ENCODE measurements at places on chromosomes 4 and X.
A peak's percentile ranks its signal among the peaks of the same experiment; 100 is the strongest.

DNA sequence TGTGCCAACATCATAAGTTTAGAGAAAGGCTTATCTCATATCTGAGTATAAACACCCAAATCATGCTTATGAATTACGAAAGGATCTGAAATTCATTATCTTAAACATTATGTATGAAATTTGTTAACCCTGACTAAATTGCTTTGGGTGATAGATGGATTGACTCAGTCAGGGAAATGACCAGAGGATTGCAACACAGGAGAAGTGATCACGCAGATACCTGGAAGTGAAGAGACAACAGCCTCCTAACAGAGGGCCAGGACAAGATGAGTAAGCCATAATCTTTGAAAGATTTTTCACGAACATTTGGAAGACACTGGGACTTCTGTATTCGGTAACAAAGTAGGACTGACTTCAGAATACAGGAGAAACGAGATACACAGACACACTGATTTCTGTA, 363.4 kb downstream of the DMD start:
- no peak for DNase-seq

DNA sequence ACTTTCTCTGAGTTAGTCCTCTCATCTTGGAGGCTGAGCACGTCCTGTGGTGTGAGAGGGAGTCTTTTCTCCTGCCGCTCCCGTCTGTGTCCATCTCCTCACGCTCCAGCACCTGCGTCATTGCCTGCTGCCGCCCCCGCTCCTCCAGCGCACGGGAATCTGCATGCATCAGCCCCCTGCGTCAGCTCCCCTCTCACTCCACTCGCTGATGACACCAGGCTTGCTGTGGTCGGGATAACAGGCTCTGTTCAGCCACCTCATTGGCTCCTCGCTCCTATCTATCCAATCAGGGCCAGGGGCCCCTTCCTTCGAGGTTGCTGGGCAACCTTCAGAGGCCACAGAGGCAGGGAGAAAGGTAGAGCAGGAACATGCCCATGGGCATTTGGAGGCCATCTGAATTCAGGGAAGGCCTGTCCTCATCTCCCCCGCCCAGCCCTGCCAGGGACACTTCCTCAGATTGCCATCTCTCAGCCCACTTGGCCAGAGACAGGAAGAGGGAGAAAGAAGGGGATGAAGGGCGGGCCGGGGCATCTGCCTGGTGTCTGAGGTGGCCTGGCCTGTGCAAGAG, 9.3 kb downstream of the ZNF185 start:
- DNase-seq, result no peak

GRCh38 chrX:109785053-109785452, 52.0 kb upstream of the ACSL4 start:
- DNase-seq, result no peak

DNA sequence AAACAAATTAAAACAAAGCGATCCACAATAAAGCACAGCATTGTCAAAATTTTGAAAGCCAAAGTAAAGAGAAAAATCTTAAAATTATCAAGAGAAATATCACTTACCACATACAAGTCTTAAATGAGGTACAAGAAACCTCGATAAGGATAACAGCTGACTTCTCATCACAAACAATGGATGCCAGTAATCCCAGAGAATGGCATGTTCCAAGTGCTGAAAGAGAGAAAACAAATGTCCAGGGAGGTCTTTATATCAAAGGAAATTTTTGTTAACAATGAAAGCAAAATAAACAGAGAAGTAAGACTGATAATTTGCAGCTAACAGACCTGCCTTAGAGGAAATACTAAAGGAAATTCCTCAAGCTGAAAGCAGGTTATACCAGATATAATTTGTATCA, 460.4 kb upstream of the HS3ST1 start:
- DNase-seq, result no peak

DNA sequence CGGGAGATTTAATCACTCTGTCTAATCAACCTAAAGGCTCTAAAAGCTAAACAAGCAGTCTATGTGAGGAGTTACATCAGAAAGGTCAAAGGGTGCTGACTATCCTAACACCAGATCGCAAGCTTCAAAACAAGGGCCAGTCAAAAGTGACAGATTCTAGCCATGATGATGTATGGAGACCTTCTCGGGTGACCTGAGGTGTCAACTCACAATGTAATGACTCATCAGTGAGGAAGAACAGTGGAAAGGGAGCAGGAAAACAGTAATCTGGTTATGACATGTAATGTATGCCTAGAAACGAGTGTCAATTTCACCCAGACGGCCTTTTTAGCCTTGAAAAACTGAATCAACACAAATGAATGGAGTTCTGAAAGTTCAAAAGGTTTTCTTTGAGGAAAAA, 375.3 kb downstream of the IDS start:
- no peak for DNase-seq

DNA sequence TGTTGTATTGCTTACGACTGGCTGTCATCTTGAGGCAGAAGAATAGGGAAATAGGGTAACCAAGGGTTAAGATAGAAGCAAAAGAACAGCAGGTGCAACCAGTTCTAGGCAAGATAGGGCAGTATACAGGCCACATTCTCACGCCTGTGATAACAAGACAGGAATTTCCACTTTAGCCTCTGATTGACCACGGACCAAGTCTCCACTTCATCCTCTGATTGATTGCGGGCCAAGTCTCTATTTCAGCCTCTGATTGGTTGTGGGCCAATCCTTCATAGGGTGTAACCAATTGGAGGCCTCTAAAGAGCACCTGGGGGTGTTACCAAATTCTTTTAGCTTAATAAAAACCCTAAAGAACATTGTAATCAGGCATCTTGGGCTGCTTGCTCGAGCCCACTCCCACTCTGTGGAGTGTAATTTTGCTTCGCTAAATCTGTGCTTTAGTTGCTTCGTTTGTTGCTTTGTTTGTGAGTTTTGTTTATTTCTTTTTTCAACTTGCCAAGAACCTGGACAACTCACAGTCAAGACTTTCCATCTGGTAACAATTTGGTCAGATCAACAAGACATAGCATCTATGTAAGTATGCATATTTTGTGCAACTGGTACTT, 8.7 kb upstream of the TBC1D9 start:
- DNase-seq, result no peak

GRCh38 chrX:133985164-133985966, at the start of gene GPC3:
TSS of gene GPC3 (minus strand) at chrX:133985594.
- DNase-seq, result no peak

- no peak for DNase-seq
Measured at GRCh38 chr4:5198656-5199541, 147.6 kb downstream of the STK32B start.

GRCh38 chrX:14356401-14356800, 172.9 kb upstream of the GLRA2 start:
- DNase-seq, result no peak

DNA sequence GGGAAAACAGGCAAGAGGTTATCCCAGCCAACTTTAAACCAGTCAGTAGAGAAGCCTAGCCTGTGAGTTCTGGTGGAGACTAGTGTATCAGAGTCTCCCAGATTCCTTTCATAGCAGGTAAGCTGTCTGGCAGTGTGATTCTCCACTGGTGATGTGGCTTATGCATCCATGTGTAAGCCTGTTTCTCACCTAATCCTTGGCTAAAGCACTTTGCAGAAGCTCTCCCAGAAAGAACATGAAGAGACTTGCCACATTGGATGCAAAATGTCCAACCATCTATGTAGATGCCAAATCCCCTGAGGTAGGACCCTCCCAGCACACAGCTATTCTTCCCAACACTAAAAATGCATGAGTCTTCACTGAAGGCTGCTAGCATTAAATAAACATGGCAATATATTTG, 111.7 kb downstream of the CHRNA9 start:
- no peak for DNase-seq

DNA sequence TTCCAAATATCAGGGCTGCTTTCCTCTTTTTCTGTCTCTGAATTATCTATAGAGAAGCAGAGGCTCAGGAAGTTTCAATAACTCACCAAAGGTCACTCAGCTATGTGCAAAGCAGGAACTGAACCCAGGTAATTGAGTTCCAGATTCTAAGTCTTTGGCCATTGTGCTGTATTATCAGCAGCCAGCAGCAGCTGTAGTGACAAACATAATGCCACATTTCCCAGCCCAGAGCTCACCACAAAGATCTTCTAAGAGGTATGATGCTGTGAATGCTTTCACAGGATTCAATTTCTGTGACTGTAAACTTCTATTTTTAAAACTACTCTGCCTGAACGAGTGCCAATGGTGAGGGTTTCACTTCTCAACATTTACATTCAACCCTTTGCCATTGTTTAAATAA, 56.4 kb downstream of the SPOCK3 start:
- DNase-seq, result no peak

DNA sequence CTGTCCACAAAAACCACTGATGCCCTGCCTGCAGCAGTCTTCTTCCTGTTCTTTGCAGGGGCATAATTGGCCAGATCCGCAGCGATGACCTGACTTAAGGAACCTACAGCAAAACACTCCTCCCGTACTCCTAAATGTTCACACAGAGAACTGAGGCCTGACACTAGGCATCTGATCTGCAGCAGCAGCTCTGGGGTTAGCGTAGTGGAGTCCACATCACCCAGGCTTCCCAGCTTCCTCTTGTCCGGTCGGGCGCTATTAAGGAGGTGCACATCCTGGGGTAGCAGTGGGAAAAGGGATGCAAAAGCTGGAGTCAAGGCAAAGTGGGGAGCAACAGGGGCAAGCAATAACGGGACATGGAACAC, 758 bp downstream of the SCFD2 start:
- DNase-seq, result no peak

DNA sequence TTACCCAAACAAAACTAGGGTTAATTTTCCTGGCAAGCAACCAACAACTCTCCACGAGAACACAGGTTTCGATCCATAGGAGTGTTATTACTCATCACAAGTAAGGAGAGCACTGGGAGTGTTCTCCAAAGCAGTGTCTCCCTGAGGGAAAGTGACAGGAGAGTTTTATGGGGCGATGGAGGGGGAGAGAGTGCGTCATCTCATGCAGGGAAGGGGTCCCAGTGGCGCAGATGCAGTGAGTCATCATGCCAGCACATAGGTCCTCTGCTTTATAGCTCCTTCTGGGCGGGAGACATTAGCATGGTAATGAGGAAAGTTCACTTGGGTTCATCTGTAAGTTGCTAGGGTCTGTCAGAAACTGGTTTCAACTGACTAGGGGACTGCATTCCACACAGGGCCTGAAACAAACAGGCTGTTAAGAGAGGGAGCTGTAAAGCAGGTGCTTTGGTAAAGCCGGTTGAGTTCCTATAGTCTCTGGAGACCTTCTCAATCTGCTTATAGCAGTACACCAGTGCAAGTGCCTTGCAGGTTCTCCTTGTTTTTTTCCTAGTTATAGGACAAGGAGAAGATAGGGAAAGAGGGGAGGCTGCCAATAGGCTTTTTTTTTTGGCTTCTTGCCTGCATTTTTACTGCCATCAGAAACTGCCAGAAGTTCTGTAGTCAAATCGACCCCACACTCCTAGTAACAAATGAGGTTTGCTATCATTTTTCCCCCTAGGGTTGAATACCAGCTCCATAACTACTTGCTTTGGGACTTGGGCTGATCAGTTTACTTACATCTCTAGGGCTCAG, 12.8 kb upstream of the BOD1L1 start:
- DNase-seq, result peak; percentile 60

DNA sequence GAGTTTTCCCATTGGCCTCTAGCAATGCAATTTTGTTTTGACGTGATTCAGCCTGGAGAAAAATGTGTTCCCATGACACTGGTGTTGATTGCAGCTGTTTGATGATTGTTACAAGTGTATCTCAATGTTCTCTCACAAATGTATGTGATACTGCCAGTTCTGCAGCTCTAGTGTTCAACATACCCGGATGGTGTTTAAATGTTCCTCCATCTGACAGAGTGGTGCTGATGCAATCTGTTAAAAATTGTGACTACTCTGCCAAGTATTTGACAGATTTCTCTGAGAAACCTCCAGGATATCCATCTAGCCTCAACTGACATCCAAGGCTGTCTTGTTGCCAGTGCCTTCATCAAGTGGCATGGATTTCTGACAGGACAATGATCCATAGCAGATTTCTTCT, 657.2 kb upstream of the DIAPH2 start:
- DNase-seq, result no peak

GRCh38 chr4:155510771-155511170, 134.0 kb upstream of the MAP9 start:
- DNase-seq, result no peak

DNA sequence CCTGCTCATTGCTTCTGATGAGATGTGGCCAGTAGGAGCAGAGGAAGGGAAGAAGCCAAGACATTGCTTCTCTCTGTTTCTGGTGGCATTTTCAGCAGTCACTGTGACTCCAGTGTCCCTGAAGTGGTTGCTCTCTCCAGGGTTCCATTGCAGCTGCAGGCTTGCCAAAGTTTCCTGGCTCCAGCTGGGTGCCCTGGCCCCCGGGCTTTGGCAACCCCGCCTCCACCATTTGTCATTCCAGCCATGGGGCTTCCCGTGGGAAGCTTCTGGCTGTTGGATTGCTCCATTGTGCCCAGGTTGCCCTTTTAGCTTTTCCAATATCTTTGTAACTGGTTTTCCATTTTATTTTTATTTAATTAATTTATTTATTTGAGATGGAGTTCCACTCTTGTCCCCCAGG, 12.7 kb downstream of the FGFBP1 start:
- no peak for DNase-seq

DNA sequence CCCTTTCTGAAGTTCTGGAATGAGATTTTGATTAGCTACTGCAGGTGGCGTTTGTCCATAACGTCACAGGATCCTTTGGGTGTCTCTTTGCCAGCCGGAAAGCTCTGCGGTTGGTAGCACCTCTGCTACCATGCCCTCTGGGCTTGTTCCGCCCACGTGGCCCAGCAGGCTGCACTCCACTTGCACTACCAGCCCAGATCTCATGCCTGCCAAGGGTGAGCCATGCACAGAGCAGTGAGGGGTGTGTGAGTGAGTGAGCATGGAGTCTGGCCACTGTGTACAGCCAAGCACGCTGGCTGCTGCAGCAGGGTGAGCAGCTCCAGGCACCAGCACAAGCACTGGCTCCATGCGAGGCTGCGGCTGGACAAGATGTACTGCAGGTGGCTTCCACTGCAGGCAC, 6.6 kb upstream of the HNRNPD start:
- no peak for DNase-seq

GRCh38 chr4:88219099-88219498, 60.7 kb upstream of the ABCG2 start:
- peak; percentile 34 for DNase-seq

DNA sequence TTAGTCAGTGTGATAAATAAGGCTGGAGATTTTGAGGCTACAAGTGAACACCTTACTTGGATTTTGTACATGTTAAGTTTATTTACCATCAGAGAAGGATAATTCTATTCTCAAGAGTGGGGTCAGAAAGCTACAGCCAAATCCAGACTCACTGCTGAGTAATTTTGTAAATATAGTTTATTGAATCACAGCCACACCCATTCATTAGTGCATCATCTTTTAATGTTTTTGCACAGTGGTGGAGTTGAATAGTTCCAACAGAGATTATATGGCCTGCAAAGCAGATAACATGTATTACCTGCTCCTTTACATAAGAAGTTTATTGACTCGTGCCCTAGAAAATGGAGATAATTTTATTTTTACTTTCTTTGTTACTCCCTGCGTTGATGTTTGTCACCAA, 60.4 kb downstream of the PCDH18 start:
- DNase-seq, result no peak

GRCh38 chrX:40471965-40472648, 108.7 kb upstream of the ATP6AP2 start:
- DNase-seq, result peak; percentile 54

DNA sequence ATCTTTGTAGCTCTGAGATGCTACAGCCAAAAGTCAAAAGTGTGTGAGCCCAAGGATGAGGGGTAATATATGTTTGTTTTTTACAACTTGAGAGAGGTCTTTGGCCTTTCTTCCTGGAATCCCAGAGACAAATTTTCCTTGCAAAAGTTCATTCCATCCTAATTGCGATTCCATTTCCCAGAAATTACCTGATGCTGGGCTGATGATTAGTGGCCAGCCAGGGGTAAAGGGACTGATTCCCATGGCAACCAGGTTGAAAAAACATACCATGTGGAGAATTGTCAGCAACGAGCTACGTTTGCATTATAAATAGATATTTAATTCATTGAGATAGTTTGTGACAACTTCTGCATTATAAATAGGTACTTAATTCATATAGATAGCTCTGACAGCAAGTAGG, 17.8 kb downstream of the IGSF1 start:
- DNase-seq, result no peak

Measured in HTR-8/SVneo (cell line).